ENCODE measurements at places on chromosomes 5 and 9. TPM values are rescaled to one million over a fixed set of nuclear protein-coding genes. Genes with fewer than 3 reads are reported as not detected.

DMRT3 gene
- not detected for total RNA-seq

SEC61B gene
- total RNA-seq, result 185 TPM

DNAJB5 gene
- 4.4 TPM for total RNA-seq

C9orf50 gene
- total RNA-seq, result not detected

MSX2 gene
- not detected for total RNA-seq

FOXD4L6 gene
- not detected for total RNA-seq

SLC36A3 gene
- total RNA-seq, result not detected

GABRA1 gene
- total RNA-seq, result not detected
